ENCODE measurements at places on chromosomes 5 and 9.

GRCh38 chr9:98260635-98261034, 5.2 kb upstream of the TBC1D2 start:
- no peak for DNase-seq

- no peak for DNase-seq
Measured at GRCh38 chr5:18900644-18901043, 1087.4 kb downstream of the CDH18 start.

- DNase-seq, result no peak
Measured at GRCh38 chr9:86187121-86187520, 72.3 kb downstream of the C9orf153 start.

DNA sequence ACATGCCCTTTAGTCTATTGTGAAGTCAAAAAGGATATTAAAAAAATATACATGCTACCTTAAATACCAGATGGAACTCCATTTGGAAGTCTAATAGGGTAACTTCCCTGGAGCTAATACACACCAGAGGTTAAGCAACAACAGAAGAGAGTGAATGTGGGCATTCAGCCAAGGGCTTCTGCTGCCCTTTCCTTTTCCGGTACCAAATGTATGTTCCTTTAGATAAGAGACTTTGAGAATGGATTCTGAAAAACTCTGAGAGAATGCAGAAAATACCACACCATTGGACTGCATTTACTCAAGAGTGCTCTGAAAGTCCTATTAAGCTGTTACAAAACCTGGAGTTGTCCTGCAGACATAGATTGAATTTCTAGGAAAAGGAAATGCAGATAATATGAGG, 23.8 kb upstream of the TRPM3 start:
- DNase-seq, result no peak

DNA sequence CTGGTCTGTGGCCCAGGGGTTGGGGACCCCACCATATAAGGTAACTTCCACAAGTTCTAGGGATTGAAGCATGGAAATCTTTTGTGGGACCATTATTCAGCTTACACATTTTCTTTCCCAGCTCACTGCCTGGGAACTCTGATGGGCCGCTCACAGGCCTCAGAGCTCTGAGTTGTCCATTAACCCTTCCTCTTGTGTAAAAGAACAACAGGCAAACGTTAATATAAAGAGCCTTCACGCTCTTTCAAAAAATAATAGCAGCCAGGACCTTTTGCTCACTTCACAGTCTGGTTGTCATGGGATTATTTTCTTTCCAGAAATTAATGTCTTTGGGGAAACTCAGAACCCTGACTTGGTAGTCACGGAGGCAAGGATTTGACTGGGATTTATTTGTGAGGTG, 443.3 kb downstream of the AGTPBP1 start:
- no peak for DNase-seq

DNA sequence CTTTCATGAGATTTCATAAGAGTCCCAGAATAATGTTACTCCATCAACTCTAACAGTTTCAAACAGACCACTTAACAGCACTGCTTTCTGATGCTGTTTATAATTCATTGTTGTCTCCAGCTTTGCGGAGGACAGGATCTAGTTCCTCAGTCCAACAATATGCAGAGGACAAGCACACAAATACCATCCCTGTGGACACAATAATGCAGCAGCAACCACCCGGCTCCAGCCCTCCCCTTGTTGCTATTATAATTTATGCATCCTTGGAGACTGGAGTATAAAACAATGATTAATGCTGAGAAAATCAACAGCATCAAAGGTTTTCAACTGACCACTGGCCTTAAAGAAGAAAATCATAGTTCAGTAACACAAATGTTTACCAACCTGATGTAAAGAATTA, 108.3 kb downstream of the DENND1A start:
- DNase-seq, result no peak

- no peak for DNase-seq
Measured at GRCh38 chr5:22596404-22596970, 256.7 kb downstream of the CDH12 start.

DNA sequence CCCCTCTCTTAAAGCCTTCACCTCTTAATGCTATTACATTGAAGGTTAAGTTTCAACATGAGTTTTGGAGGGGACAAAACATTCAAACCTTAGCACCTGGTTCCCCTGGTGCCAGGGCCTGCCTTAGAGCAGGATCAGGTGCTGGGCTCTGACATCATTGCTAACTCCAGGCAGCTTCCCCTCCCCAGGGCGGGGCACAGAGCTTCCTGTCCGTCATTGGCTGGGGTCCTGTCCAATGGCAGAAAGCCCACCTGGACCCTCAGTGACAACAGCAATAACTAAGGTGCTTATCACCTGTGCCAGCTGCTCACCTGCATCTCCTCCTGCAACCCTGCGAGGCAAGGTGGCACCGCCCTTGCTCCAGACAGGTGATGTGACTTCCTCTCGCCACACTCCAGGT, 177.4 kb downstream of the NSG2 start:
- no peak for DNase-seq

DNA sequence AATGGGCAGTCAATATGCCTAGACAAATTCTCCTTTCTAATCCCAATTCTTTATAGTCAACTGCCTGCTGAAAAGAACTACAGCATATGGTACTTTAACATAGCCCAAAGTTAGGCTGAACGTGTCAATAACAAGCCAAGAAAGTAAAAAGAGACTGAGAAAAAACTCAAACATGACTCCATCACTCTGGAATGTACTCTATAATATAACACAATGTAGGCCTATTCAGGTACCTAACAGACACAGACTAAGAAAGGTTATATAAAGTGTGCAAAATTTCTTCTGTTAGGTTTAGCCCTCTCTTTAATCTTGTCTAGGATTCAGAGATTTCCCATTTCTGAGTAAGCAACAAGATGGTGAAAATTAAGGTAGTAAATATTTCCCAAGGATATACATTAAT, 209.7 kb upstream of the PRR16 start:
- DNase-seq, result no peak

DNA sequence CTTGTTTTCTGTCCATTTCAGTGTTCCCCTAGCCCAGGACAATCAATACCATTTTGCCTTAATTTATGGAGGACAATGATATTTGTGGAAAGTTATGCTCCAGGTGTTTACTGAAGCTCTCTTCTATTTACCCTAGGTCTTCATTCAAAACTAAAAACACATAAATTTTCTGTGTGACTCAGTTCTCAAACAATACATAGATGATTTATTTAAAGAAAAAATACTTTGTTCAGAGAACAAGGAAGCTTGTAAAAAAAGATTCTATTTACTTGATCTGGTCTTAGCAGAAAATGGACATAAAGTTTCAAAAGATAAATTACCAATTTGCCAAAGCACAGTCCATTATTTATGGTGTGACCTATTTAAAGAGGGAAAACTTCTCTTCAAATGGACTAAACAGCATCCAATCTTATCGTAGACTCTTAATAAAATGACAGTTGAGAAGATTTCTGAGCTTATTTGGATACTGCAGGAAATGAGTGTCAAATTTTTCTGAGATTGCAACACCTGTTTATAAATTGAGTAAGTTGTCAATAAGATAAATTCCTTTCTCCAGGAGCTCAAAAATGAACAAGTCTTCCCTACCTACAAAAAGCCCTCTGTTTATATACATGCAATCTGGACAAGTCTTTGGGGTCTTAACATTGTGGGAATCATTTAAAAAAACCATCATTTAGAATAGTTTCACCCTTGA, 627.2 kb downstream of the PSAT1 start:
- DNase-seq, result no peak

DNA sequence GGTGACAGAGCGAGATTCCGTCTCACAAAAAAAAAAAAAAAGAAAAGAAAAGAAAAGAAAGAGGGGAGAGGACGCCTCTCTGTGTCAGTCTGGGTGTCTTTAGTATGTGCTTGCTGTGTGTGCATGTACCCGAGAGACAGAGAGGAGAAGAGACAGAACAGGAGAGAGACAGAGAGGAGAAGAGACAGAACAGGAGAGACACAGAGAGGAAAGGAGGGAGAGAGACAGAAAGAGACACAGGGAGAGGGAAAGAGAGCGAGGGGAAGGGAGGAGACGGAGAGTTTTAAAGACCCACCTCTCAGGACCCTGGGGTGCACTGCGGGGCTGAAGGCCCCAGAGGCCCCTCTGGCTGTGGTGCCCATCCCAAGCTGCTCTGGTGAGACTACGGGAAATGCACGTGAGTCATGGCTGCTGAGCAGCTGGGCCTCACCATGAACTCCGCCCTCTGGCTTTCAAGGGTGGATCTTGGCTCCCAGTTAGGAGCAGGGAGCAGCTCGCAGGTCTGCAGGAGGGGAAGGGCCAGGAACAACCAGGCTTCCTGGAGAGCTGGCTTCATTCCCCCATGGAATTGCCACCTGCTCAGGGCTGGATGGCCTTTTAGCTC, 7.9 kb downstream of the SLC6A3 start:
- no peak for DNase-seq

DNA sequence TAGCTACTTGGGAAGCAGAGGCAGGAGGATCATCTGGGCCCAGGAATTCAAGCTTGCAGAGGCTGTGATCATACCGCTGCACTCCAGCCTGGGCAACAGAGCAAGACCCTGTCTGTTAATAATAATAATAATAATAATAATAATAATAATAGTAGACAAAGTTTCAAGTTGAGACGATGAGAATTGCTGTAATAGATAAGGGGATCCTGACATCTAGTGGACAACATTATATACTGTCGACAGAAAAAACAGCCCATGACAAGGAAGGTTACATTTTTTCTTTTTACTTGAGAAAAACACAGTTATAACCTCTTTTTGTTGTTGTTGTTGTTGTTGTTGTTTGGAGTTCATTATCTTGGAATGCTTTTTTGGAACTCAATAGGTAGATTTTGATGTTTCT, 35.3 kb downstream of the NDFIP1 start:
- DNase-seq, result no peak

- DNase-seq, result no peak
Measured at GRCh38 chr9:69115621-69116020, 58.5 kb upstream of the TJP2 start.

DNA sequence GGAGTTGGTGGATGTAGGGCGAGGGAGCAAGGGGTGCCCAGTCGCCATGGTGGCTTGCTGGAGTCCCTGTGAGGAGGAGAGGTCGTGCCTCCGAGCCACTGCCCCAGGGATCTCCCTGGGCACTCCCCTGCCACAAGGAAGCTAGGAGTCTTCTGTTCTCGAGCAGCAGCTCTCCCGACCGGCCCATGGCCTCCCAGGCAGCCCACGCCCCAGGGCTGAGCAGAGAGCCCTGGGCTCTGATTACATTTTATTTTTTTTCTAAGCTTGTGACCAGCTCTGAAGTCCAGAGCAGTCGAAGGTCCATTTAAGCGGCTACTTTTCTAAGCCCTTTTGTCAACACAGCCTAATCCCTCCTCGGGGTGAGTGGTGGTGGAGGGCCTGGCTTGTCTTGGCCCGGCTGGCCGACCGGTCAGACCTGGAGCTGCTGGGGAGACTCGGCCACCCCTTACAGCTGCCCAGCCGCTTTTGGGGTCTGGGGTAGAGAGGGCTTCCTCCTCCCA, 2.1 kb downstream of the RXRA start:
- DNase-seq, result no peak

- peak; percentile 73 for DNase-seq
Measured at GRCh38 chr5:109690242-109690974, 681 bp downstream of the MAN2A1 start.

- DNase-seq, result no peak
Measured at GRCh38 chr9:136792321-136793085, 1.4 kb downstream of the TMEM141 start.

GRCh38 chr9:115117999-115118878, at the start of gene TNC:
Gene TNC (minus strand): TSS chr9:115118157. CDS start chr9:115091018, 27,139 bp downstream.
- DNase-seq, result peak; percentile 74

All from suprapubic skin (tissue), 4 donors.